ENCODE measurements at places on chromosomes 6 and 20.

DNA sequence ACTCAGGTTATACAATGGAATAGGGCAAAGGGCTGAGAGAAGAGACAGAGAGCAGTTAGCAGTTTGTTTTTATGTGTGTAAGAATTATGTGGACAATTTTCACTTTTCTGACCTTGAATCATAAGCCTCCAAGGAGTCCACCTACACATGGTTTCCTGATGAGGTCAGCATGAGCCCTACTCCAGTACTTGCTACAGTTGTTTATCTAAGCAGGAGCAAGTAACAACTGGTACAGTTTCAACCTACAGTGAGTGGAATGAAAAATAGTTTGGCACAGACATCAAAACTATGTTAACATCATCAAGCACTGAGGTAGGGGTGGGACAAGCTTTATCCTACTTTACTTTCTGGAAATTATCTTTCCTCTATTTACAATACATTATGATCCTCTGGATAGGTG is 426.7 kb upstream of the ID4 start:
- DNase-seq = no peak

DNA sequence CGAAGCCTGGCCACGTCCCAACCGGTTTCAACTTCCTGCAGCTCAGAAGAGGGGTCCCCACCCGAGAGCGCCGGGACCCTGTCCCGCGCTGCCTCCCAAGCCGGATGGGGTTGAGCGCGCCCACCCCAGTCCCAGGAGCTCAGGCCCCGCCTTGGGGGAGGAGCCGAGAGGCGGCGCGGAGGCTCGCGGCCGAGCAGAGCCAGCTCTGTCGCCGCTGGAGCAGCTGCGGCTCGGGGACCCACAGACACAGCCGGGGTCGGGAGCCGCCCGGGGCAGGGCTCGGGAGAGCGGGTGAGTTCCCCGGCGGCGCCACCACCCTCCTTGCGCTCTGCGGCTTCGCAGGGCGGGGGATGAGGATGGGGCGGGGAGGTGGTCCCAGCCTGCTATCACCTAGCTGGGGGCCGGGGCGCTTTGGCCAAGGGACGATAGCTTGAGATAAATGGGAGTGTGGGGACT is at the start of gene PPP1R16B:
Gene PPP1R16B, plus strand, starts transcription at position 196 of the 456 bp plus-strand sequence. CDS start 30,229 bp downstream, outside the sequence.
- DNase-seq = no peak

- DNase-seq = no peak
Measured at GRCh38 chr6:119171088-119171841, 92.8 kb upstream of the FAM184A start.

DNA sequence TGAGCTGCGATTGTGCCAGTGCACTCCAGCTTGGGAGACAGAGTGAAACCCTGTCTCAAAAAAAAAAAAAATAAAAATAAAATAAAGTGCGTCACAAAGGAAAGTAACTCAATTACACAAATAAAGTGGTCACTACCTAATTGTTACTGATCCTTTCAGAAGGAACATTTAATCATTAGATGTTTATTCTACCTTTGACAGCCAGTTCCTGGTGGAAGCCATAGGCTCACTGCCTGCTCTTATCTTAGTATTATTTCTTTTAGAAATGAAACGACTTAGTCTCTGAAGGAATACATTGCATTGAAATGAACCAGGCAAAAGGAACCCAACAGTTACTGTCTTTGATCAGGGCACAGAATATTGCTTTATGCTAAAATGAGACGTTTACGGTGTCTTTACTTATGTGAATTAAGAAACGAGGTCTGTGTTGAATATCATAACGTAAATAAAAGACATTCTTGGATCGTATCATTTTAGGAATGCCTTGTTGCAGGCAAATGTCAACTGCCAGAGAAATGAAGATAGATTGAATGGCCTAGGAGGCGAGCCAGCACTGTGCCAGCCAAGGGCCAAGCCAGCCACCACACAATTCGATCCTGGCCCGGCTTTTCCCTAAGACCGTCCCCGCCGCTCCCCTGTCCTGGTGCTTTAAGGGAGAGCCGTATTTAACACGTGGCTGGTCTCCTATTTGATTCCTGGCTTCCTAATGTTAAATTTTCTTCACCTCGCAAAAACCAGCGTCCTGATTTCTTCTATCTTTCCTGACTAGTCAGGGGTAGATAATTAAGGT is 136.7 kb upstream of the GMDS start:
- no peak for DNase-seq

GRCh38 chr6:158047127-158047518 is 65.5 kb downstream of the SYNJ2 start:
- no peak for DNase-seq

GRCh38 chr6:145731447-145731846 is 3.9 kb downstream of the EPM2A start:
- DNase-seq = no peak

DNA sequence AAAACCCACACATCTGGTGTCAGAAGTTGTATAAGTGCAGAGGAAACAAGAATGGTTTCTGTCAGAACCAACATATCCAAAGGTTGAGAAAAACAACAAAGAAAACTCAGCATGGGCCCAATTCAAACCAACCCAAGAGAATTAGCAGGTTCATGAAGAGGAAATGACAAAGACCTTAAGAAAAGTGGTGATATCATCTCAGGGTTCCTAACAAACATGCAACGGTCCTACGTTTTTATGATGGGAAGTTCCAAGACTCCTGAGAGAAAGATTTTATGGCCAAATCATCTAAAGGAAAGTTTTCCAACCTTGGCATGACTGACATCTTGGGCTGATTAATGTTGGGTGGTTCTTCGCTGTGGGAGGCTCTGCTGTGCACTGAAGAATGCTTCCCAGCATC is 23.0 kb downstream of the TFB1M start:
- no peak for DNase-seq

DNA sequence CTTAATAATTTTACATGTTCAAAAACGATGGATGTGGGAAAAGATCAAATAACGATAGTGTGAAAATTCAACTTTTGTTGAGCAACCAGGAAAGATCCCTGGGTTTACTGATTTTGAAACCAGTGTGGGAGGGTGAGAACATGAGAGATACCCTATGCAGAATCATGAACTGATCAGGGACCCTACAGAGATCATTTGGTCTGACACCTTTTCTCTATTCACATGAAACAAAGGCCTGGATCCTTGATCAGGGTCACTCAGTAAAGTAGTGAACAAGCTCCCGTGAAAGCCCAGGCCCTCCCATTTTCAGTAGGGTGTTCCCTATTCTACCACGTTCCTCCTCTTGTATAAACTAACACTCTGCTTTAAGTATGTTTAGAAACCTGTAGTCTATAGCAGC is 60.5 kb upstream of the DUSP22 start:
- DNase-seq = no peak

DNA sequence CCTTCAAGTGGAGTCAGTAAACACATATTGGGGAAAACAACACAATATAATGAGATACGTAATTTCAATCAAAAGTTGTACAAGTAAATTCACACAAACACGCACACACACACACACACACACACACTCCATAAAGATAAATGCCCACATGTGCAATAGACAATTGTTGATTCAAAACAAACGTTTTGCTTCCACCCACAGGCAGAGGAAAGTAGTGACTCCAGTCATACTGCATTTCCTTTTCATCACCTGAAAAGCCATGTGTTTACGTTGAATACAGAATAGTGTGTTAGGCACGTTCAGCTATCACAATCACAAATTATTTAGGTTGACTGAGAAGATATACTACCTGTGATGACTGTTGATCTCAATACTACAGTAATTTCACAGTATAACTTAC is 443.8 kb upstream of the MANEA start:
- no peak for DNase-seq

DNA sequence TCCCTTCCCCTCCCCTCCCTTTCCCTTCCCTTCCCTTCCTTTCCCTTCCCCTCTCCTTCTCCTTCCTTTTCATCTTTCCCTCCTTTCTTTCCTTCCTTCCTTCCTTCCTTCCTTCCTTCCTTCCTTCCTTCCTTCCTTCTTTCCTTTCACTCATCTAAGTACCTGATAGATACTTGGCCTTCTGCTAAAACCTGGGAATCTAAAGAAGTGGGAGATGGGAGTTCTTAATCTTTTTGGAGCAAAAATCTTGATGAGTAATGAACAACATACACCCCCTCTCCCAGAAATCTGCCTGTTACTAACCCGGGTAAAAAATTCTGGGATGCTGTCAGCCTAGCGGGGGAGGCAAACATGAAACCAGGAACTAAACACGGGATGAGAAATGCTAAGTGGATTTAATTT is 100.7 kb downstream of the VEGFA start:
- DNase-seq = no peak

DNA sequence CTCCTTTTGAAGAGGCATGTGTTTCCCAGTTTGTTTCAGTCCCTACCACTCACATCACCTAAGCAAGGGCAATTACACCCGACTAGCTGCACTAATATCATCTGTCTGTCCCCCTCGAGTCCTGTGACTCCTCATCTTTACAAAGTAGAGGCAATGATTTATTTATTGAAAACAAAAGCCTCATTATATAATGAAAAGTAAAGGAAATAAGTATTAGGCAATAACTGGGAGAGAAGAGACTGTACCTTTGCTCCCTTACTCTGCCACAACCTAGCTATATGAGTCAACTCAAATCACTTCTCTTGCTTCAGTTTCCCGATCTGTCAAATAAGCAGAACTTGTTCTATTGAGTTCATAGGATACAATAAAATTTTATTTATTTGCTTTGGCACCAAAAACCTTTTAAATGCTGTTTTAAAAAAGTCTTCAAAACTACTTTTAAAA is 38.9 kb downstream of the CSNK2A1 start:
- no peak for DNase-seq

- DNase-seq = no peak
Measured at GRCh38 chr6:1645466-1646185, 35.9 kb downstream of the FOXC1 start.

DNA sequence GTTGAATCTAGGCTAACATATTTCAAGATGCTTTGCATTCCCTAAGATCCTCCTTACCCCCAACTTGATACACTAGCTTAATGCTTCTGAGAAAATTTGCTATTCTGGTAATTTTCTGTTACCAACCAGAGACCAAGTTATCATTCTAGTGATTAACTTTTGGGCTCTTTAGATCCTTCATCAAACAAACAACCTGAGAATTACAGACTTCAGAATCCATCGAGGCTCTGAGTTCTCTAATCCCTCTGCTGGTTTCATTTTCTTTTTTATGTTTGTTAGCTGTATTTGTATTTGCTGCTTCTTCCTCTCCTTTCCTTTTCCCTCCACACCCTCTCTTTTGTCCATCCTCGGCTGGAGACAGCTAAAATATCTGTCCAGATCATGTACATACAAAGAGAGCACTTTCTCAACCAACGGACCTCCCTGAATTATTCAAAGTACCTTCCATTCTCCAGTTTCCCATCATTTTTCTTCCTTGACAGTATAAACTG is 98.7 kb upstream of the RIPOR2 start:
- DNase-seq = no peak

DNA sequence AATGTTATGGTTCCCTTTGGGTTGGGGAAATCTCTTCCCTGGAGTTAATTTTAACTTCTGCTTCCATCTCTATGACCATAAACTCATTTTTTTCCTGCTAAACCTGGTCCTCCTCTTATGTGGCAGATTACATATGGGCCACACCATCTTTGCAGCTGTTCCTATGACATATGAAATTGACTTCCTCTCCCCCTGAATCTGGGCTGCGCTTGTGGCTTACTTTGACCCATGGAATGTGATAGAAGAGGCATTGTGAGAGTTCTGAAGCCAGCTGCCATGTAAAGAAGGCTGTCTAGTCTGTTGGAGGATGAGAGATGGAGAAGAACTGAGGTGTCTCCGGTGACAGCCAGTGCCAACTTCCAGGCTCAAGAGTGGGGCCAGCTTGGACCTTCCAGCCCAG is 100.1 kb downstream of the CDC5L start:
- DNase-seq = no peak

GRCh38 chr20:1664911-1665310 is 7.3 kb upstream of the SIRPG start:
- no peak for DNase-seq

DNA sequence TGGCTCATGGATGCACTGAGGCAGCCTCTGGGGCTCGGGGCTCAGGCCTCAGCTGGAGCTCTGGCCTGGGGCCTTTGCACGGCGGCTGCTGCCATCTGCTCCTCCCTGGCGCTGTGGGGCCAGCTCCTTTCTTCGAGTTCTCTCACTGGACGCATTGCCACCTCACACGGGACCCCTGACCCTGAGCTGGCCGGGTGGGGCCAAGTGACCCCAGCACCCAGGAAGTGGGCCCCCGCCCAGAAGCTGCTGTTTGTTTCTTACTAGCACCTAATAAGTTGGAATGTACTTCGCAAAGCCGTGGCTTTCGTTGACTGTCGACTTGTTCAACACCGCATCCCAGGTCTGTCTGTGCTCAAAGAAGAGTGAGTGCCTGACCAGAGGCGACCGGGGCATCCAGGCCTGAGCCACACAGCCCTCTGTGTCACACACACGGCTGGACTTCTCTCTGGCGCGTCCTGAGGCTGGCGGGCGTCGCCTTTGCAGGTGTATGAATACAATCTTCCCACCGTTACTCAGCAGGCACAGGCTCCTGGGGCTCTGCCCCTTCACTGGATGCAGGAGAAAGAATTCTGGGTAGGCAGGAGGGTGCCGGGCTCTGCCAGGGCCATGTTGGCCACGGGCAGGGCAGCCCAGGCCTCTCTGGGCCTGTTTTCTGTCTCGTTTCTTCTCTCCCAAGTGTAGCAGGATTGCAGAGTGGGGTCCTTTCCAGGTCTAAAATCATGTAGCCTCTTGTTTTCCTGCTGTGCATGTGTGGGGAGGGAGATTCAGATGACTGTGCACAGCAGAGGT is 112.9 kb downstream of the DLL1 start:
- DNase-seq = no peak

- no peak for DNase-seq
Measured at GRCh38 chr6:54722328-54722727, 124.2 kb upstream of the FAM83B start.

- no peak for DNase-seq
Measured at GRCh38 chr6:5361396-5361795, 100.1 kb downstream of the FARS2 start.

DNA sequence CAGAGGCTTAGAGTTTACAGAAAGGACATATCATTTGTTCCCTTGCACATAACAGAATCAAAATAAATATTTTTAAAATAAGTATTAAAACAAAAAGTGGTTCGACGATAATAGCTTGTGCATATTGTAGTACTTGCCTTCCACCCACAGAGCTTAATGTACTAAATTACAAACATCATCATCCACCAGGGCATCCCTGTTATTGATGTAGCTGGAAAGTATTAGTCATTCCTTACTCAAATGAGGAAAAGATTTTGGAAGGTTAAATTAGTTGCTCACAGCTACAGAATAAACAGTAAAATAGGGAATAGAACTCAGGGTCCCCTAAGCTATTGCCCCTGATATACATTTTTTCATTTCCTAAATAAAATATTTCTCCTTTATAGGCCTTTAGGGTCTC is 150.3 kb downstream of the PTPRK start:
- no peak for DNase-seq

GRCh38 chr6:109194880-109195279 is 99.6 kb downstream of the CEP57L1 start:
- DNase-seq = no peak

DNA sequence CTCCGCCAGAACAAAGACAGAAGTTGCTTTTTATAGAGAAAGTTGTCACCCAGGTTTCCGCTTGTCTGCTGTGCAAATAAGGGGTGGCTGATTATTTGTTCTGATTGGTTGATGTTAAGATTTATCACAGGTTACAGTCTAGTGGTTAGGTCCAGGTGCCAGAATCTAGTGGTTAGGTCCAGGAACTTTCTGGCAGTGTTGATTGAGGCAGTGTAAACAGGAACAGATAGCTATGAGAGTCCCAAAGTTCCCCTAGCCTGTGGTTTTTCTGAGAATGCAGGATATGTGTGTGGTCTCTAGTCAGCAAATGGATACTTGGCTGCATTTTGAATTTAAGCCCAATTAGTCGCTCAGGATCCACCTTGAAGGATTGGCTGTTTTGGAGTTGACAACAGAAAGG is 148.0 kb downstream of the TMEM200A start:
- DNase-seq = no peak

- DNase-seq = no peak
Measured at GRCh38 chr6:28525496-28526039, at the start of gene GPX5. Gene GPX5 (plus strand): TSS chr6:28525881. CDS start chr6:28526014, 133 bp downstream.
